ENCODE measurements at places on chromosomes 5 and 9.
A peak's percentile ranks its signal among the peaks of the same experiment; 100 is the strongest.

- no peak for DNase-seq
These were observed 569 bp downstream of the HINT2 start for GRCh38 chr9:35814106-35814840.

DNA sequence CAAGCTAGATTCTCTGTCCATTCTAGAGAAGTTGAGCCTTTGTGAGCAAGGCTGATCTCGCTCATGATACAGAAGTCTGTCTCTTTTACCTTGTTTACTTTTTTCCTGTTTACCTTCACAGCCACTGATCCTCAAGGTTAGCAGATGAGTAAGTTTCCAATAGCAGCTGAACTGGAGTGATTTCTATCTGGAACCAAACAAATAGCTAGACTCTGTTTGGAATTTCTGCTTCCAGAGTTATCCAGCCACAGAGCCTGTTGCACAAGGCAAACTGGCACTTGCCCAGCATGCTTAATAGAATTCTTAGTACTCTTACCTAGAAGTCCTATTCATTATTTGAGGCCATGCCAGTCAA lies 12.8 kb upstream of the PANK3 start:
- DNase-seq = peak; percentile 25

DNA sequence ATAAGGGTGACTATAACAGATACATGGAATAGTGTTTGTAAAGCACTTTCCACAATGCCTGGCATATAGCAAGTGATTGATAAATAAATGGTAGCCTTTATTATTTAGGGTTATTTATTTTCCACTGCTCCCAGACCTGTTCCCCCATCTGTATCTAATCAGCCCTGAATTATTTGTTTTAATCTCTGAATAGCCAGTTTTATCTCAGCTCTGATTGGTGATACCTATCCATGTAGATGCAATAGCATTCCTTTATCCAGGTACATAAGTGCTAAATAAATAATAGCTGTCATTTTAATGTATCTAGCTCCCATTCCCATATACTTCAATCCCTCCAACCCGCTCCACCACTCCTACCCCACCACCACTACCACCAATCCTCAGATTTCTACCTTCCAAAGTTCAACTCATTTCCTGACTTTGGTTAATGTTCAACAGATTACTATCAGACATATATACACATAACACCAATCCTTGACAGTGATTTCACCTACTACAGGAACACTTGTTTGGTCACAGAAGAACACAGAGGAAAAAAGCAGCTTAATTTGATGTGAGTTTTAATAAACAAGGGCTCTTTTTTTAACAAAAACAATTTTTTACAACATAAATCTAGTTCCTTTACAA lies 14.0 kb downstream of the PRKAA1 start:
- no peak for DNase-seq

DNA sequence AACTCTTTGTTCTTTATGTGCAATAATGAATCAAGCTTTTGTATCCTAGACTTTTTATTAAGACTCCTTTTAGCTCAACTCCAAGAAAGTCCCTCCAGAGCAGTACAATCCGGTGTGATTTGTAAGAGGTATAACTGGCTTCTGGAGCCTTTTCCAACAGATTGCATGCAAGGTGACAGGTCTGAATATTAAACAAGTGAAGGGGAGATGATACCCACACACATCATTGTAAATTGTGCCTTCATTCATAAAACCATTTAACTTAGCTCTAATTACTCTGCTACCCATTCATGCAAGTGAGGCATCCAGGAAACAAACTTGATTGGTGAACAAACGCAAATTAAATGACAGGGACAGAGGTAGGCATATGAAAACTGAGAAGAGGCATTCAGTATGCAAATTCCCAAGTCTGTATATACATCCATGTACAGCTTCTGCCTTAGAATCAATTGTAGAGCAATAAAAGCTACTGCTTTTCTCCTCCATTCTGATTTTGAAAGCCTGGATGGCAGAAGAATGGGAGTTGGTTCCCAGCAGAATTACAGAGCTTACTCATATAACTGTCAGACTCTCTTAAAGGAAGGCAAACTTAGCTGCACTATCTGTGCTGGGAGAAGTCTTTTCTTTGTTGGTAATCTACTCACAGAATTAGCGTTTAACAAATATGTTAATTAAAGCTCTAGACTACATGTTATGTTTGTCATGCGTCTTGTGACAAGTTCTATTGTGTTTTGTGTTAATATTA lies 261.0 kb upstream of the CDH6 start:
- DNase-seq = no peak

- peak; percentile 74 for DNase-seq
These were observed 49.9 kb upstream of the GDNF start for GRCh38 chr5:37889612-37890317.

DNA sequence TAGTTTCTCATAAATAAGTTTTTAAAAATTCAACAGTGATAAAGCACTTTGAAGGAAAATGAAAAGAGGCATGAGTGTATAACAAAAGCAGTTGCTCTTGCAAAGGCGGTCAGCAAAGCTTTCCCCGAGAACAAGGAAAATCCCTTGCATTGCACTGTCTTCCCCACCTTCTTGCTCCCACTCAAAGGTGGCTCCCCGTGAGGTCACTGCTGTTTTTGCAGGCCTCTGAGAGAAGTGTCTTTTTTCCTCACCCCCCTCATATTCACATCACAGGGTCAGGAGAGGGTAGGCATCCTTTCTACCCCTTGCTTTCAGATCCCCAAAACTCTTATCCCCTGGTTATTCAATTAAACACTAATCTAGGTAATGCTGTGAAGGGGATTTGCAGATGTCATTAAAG lies 15.2 kb upstream of the SLC36A1 start:
- no peak for DNase-seq

Data from AG09309 (cell line).